Effector memory CD8-positive, alpha-beta T cell (primary cell): ENCODE measurements at places on chromosomes 1 and 21.

- no peak for DNase-seq
- H3K36me3 ChIP-seq = peaks cover 4% of the 10 kb centered on the region
- H3K4me1 ChIP-seq = no peaks in the 10 kb centered on the region
- H3K27me3 ChIP-seq = no peaks in the 10 kb centered on the region
Observed at GRCh38 chr1:168032029-168032428, 95.2 kb upstream of the MPC2 start.

DNA sequence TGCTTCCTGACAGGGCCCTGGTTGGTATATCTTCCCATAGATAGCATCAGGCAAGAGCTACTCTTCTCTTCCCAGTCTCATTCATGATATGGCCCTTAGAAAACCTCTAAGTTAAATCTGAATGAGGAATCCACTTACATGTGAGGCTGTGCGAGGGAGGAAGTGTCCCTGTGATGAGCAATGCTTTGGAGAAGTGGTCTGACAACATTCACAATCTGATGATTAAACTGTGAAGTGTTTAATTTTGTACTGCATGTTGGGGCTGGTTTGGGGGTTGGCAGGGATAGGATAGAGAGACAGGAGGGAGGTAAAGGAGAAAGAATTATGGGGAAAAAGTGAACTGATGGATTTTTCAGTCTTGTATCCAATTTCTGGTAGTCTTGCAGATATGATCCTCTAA is 421.2 kb upstream of the DAB1 start:
- H3K27me3 ChIP-seq = no peaks in the 10 kb centered on the region
- H3K4me3 ChIP-seq = no peak overlapping the region
- H3K4me1 ChIP-seq = no peaks in the 10 kb centered on the region
- H3K36me3 ChIP-seq = no peaks in the 10 kb centered on the region

GRCh38 chr1:96520579-96520947 is 201.0 kb upstream of the PTBP2 start:
- H3K4me3 ChIP-seq = no peak overlapping the region
- no peaks in the 10 kb centered on the region for H3K4me1 ChIP-seq
- no peaks in the 10 kb centered on the region for H3K36me3 ChIP-seq
- H3K27me3 ChIP-seq = no peaks in the 10 kb centered on the region
- H3K27ac ChIP-seq = no peak overlapping the region
- DNase-seq = no peak

DNA sequence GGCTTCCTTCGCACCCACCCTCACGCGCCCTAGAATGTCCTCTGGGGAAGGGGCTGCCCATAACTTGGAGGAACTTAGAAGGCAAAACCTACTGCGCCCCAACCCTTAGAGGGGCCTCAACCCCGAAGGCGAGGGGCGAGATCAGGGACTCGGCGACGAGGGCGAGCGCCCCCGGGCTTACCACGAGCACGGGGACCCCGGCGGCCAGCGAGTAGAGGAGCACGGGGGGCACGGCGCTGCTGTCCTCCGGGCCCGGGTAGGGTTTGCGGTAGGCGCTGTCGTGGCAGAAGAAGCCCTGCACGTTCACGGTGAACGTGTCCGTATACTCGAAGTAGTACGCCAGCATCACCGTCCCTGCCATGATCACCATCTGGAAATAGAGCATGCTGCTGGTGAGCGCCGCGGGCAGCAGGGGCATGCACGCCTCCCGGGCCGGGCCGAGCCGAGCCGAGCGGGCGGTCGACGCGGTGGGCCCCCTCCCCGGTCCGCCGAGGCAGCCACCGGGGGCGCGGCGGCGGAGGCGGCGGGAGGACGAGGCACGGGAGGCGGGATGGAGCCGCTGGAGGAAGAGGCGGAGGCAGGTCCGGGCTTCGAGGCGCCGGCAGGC is 304 bp downstream of the PLPPR5 start:
- peaks cover 3% of the 10 kb centered on the region for H3K36me3 ChIP-seq
- peaks cover 3% of the 10 kb centered on the region for H3K4me1 ChIP-seq
- DNase-seq = no peak

DNA sequence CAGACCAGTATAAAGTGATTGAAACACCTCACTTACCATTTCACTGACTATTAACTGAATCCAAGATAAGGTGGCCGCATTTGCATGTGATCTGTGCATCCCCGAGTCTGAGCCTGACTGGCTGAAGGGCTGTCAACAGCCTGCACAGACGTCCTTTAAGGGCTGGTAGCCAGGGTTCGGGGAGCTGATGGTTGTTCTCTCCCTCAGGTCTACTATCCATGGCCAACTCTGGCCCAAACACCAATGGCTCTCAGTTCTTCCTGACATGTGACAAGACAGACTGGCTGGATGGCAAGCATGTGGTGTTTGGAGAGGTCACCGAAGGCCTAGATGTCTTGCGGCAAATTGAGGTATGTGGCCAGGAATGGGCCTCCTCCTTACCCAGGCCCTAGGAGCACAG is 14.0 kb downstream of the PPIE start:
- no peaks in the 10 kb centered on the region for H3K27me3 ChIP-seq
- peaks cover 85% of the 10 kb centered on the region for H3K36me3 ChIP-seq
- no peak overlapping the region for H3K27ac ChIP-seq

GRCh38 chr1:50098591-50099021 is 10.1 kb upstream of the ELAVL4 start:
- H3K4me3 ChIP-seq = no peak overlapping the region
- DNase-seq = no peak
- H3K4me1 ChIP-seq = no peaks in the 10 kb centered on the region
- H3K36me3 ChIP-seq = no peaks in the 10 kb centered on the region

DNA sequence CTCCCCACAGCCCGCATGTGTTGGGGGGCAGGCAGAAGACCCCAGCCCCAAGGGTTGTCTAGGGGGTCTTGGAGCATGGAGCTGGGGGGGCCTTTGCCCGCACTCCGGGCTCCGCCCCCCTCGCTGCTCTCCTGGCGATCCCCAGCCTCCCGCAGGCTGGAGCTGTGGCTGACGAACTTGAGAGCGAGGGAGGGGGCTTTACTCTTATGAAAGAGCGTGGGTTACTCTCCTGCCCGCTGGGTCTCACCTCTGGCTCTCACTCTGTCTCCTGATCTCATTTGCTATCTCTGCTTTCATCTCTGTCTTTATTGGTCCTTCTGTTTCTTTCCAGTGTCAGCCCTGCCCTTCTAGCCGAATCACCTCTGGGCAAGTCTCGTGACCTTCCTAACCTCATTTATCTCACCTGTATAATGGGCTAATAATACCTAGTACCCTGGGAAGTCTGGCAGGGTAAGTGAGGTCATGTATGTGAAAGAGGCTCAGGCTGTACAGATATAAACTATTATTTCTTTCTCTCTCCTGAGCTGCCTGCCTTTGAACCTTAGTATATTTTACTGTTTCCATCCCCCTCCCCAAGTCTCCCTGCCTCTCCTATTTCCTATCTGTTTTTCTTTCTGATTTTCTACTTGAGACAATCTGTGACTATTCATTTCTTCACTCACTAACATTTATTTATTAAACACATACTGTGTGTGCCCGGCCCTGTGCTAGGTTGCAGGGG is 731 bp downstream of the EFNA4 start:
- H3K27ac ChIP-seq = peak overlapping the region; percentile 1
- H3K36me3 ChIP-seq = peaks cover 21% of the 10 kb centered on the region

DNA sequence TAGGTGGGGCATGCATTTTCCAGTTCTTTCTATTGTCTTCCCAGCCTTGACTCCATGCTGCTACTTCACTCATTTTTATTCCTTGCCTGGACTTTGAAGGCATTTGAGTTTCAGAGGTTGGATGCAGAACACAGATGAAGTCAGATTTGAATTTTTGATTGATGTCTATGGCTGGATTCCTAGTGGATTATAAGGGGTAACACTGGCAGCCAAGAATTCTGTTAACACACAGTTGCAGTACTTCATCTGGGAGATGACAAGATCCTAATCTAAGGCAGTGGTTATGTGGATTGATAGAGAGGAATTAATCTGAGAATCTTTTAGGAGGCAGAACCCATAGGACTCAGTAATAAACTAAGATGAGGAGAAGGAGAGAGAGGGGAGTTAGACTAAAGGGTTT is 439.0 kb upstream of the USP24 start:
- H3K36me3 ChIP-seq = no peaks in the 10 kb centered on the region
- no peak overlapping the region for H3K27ac ChIP-seq
- H3K4me1 ChIP-seq = no peaks in the 10 kb centered on the region

DNA sequence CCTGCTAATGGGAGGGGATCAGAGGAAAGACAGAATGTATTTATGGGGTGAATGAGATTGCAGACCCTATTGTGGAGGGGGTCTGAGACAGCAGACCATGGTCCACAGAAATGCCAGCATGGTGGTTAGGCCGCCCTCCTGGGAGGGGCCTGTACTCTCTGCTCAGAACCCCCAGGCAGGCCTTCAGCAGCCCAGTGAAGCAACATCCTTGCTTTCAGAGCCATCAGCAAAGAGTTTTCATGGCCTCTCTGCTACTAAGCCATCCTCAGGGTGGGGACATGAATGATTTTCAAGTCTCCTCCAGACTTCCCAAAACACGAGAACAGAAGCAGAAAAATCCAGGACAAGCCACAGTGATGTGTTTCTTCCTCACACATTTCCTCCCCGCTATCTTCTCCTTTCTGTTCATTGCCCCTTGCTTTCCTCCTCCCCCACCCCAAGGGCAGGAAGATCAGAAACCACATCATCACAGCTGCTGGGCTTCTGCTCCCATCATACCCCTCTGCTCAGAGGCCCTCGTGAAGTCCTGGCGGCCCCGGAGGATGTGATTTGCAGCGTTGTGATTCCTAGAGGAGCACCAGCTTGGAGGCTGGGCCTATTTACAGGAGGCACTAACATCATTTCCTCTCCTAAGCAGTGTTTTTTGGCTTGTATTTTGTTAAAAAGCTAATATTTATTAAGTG is 48.0 kb downstream of the ABCA4 start:
- H3K27ac ChIP-seq = no peak overlapping the region
- H3K36me3 ChIP-seq = no peaks in the 10 kb centered on the region
- DNase-seq = no peak
- peaks cover 12% of the 10 kb centered on the region for H3K27me3 ChIP-seq
- no peaks in the 10 kb centered on the region for H3K4me1 ChIP-seq

- no peak for DNase-seq
- no peak overlapping the region for H3K27ac ChIP-seq
- H3K4me1 ChIP-seq = peaks cover 5% of the 10 kb centered on the region
- H3K4me3 ChIP-seq = no peak overlapping the region
Observed at GRCh38 chr1:182050481-182051448, 10.7 kb downstream of the ZNF648 start.

DNA sequence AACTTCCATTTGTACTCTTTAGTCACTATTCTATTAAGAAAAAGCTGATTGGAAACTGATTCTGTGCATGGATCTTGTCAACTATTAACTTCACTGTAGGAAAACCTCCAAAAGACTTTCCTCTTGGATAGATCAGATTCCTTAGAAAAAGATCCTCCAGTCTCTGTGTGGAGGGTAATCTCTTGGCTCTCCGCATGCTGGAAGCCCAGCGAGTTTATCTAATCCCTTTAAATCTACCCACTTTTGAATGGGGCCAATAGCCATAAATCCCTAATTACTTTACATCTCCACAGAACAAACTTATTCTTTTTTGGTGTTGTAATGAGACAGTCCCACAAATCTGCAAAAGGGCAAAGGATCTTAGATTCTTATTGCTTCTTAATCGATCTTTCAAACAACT is 1206.4 kb upstream of the ADGRL4 start:
- H3K36me3 ChIP-seq = no peaks in the 10 kb centered on the region
- H3K27me3 ChIP-seq = no peaks in the 10 kb centered on the region
- no peak overlapping the region for H3K27ac ChIP-seq
- H3K4me3 ChIP-seq = no peak overlapping the region

GRCh38 chr1:221430152-221430960 is 311.5 kb downstream of the DUSP10 start:
- no peak overlapping the region for H3K27ac ChIP-seq
- DNase-seq = no peak
- H3K36me3 ChIP-seq = no peaks in the 10 kb centered on the region

DNA sequence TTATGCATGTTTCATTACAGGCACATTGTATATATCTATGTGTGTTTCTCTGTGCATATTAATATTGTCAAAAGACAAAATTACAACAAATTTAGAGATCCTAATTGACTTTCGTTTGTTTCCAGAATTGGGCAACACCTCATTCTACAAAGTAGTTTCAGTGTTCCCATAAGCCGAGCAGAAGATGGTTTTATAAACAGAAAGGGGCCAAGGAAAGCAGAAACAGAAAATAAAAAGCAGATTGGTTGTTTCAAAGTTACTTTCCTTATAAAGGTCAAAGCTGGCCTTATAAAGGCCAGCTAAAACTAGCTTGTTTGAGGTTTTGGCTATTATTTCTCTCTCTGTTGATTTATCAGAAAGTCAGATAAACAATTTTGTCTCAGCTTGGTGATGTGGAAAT is 116.2 kb upstream of the FGGY start:
- no peaks in the 10 kb centered on the region for H3K4me1 ChIP-seq
- H3K4me3 ChIP-seq = no peak overlapping the region
- no peaks in the 10 kb centered on the region for H3K27me3 ChIP-seq
- DNase-seq = no peak
- no peaks in the 10 kb centered on the region for H3K36me3 ChIP-seq
- H3K27ac ChIP-seq = no peak overlapping the region

- no peak overlapping the region for H3K4me3 ChIP-seq
- no peak for DNase-seq
- H3K27me3 ChIP-seq = no peaks in the 10 kb centered on the region
- no peaks in the 10 kb centered on the region for H3K4me1 ChIP-seq
- H3K36me3 ChIP-seq = peaks cover 4% of the 10 kb centered on the region
- H3K27ac ChIP-seq = no peak overlapping the region
Observed at GRCh38 chr21:44992608-44993031, 52.8 kb downstream of the SLX9 start.

DNA sequence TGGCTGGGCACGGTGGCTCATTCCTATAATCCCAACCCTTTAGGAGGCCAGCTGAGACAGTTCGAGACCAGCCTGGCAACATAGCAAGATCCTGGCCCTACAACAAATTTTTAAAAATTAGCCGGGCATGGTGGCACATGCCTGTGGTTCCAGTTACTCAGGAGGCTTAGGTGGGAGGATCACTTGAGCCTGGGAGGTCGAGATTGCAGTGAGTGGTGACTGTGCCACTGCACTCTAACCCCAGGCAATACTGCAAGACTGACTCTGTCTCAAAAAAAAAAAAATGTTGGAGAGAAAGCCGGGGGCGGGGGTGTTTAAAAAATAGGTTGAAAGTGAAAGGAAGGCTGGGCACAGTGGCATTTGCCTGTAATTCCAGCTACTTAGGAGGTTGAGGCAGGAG is 16.5 kb downstream of the CLDN19 start:
- peaks cover 17% of the 10 kb centered on the region for H3K36me3 ChIP-seq
- no peaks in the 10 kb centered on the region for H3K27me3 ChIP-seq
- no peaks in the 10 kb centered on the region for H3K4me1 ChIP-seq

DNA sequence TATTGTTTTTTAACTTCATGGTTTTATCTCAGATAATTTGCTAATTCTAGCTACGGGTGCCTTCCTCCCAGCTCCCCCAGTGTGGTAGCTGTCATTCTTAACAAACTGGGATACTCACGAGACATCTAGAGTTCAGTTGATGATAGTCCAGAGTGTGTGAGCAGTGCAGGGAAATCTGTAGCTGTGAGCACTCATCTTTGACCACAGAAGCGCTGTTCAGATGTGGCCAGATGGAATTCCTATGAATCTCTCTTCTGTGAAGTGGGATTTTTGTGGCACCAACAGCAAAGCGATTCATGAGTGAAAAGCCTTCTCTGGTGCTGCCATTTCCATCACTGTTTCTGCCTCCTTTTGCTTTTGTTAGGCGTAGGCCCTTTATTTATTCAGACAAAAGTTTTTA is 125.1 kb downstream of the NFIA start:
- H3K36me3 ChIP-seq = no peaks in the 10 kb centered on the region
- no peak overlapping the region for H3K4me3 ChIP-seq
- no peaks in the 10 kb centered on the region for H3K27me3 ChIP-seq
